Memory B cell (primary cell): ENCODE measurements at places on chromosomes 2 and 18.
A peak's percentile ranks its signal among the peaks of the same experiment; 100 is the strongest.

DNA sequence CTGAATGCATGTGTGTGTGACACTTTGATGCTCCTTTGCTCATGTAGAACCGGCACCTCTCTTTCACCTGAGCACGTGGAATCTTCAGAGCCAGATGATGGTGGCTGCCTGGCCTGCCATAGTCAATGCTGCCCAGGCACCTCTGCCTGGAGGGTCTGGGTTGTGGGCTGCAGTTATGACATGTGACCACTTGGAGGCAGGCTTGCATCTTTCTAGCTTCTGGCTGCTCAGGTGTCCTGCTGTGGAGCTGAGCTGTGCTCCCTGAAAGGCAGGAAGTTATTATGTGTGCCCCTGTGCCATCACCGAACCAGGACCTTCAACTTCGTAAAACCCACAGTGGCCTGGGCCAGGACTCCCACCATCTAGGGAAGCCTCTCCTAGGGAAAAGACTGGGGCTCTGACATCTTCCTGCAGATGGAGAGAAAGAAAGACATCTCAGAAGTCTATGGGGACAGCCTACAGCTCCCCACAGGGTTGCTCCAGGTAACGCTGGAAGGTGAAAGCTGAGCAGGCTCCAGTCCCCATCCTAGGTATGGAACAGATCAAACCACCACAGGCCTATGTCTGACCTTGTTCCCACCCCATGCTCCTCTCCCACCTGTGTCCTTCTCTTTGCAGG, 30.2 kb downstream of the PSD4 start:
- DNase-seq = peak; percentile 66

GRCh38 chr2:216554755-216555154, 56.1 kb downstream of the RPL37A start:
- no peak for DNase-seq

DNA sequence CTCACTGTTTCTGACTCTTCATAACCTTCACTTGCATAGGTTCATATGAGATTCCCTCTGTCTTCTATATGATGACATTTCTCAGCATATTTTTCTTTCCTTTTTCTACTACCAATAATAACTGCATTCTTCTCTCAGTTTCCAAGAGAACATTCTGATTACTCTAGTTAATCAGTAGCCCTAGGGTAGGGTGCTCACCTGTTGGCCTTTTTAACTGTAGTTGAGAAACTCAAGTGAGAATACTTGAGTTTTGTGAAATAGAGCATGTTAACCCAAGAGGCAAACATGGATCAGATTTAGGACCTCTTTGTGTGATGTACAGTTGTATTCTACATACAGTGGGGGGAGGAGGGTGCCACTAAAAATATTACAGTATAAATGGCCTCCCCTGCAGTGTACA, 308.0 kb downstream of the CMPK2 start:
- no peak for DNase-seq

DNA sequence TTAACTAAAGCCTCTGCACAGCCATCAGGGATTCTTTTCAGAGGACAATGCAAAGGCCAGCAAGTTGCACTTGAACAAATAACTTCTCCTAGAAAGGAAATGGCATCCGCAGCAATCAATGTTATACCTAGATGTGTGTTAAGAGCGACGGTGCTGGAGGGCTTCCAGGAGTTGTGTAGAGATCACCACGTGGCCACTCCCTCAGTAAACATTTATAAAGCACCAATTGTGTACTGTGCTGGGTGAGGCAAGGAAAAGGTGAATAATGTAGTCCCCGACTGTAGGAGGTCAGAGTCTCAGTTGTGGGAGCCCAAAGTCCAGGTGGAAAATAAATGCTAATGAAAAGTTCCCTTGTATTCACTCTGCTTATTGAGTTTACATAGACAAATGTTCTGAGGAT, 135.0 kb downstream of the ALK start:
- DNase-seq = no peak

- peak; percentile 56 for DNase-seq
Observed at GRCh38 chr18:61322265-61322873, 10.9 kb upstream of the CDH20 start.

GRCh38 chr2:205702576-205702975, 20.3 kb downstream of the NRP2 start:
- DNase-seq = no peak

GRCh38 chr2:230614040-230614439, 98.6 kb upstream of the CAB39 start:
- DNase-seq = no peak

GRCh38 chr2:25168256-25169072, at the start of gene POMC:
POMC (minus strand) TSS chr2:25168580; CDS start chr2:25164772, 3,808 bp downstream.
- DNase-seq = peak; percentile 50

DNA sequence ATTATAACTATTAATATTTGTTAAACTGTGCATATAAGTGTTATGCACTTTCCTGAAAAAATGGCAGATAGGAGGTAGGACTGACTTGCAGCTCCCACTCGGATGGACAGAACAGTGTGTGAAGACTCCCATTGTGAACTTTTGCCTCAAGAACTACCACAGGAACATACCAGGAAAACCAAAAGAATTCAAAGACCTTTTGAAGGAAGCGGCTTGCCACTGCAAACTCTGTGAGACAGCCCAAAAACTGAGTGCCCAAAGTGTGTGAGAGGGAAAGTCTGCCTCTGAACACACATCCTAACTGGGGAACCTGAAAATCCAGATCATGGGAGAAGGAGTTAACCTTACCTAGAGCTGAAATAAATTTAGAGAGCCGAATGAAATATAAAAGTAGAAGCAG, 171.0 kb downstream of the ZBTB7C start:
- DNase-seq = no peak

DNA sequence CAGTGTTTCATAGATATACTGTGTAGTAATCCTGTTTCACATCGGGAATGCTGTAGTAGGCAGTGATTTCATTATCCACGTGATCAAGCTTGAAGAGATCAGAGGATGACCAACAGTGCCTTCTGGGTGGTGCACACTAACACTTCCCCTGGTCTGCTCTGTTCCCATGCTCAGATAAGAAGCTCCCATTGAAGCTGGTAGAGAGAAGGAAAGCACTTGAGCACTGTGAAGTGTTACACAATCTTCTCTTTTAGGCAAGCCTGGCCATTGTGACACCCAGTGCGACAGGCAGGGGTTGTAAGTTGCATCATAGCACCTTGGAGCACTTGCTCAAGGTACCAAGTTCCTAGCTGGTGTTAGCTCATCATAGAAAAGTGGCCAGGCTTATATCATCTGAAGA, 30.6 kb upstream of the GPD2 start:
- no peak for DNase-seq

DNA sequence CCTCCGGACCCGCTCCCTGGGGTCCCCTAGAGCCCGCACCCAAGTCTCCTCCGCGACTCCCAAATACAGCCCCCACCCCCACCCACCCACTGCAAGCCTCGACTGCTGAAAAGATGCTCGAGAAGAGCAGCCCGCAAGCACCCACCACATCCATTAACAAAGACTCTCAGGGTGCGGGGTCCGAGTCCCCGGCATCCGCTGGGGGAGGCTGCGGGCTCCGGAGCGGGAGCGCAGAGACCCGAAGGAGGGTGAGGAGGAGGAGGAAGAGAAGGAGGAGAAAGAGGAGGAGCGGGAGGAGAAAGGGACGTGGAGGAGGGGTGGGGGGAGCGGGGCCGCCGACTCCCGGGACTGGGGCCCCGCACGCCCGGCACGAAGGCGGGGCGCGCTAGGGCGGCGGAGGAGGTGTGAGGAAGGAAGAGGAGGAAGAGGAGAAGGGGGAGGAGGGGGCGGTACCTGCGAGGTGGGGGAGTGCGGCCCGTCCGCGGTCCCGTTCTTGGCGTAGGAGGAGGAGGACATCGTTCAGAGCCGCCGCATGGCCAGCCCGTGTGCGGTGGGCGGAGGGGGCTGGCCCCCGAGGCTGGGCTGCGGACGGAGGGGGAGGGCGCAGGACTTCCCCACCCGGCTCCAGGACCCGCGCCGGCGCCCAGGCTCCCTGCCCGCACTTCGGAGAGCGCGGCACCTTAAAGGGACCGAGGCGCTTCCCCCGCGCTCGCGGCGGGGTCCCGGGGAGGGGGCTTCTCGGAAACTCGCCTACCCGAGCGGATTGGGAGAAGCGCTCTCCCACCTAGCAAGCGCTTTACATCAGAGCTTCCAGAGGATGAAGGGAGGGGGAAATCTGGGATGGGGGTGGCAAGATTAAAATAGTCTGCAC, at the start of gene CACNB4:
TSS of gene CACNB4 (minus strand) at position 549 of the 871 bp plus-strand sequence.
- DNase-seq = no peak

- no peak for DNase-seq
Observed at GRCh38 chr2:32002406-32002805, 8.4 kb downstream of the MEMO1 start.

DNA sequence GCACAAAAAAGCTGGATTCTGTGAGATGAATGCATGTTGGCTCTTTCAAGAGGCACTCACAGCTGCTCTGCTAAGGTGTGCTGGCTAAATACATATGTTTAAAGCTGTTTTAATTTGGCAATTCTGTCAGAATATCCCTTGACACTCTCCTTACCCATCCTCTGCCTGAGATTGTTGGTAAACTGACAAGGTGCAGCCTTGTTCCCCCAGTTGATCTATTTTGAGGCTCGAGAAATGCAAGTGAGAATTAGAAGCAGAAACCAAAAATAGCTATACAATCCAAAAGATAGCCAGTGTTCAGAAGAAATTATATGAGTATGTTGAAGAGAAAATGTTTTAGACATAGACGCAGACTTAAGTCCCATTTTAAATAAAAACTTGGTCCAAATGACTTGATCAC, 971.7 kb upstream of the GYPC start:
- no peak for DNase-seq
